ENCODE measurements at places on chromosomes 16 and 17. TPM values are rescaled to one million over a fixed set of nuclear protein-coding genes. Genes with fewer than 3 reads are reported as not detected.

GRCh38 chr17:17603178-17603894 lies 11.8 kb upstream of the PEMT start:
- DNase-seq: no peak

The SOST gene
- 0.20 TPM for total RNA-seq

DNA sequence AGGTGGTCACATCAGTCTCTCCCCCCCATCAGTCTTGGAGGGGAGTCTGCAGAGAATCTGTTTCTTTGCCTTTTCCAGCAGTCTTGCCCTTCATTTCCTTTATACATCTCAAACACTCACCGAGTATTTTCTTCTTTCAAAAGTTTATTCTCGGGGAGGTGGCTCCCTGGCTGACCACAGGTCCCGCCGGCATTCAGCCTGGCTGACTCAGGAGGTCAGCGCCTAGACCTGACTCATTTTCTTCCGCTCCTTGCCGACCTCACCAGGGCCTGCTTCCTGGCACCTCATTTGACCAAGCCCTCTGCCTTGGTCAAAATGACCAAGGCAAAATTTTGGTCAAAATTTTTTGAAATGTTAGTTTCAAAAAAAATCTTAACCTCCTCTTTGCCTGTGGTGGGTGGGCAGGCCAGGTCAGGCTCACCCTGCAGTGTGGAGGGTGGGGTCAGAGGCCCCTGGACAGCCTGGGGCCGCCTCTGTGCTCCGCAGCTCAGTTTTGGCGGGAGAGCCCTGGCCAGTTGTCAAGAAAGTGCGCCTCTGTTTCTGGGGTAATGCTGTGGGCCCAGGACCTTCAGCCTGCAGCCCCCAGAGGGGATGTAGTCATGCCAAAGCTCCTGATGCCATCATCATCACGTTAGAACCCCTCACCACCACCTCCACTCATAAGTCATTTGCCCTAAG lies 165.6 kb downstream of the SPECC1 start:
- no peak for DNase-seq

The HSD3B7 gene
- total RNA-seq: 8.5 TPM

GRCh38 chr17:75487351-75488070 lies 27.8 kb downstream of the CASKIN2 start:
- DNase-seq: no peak

DNA sequence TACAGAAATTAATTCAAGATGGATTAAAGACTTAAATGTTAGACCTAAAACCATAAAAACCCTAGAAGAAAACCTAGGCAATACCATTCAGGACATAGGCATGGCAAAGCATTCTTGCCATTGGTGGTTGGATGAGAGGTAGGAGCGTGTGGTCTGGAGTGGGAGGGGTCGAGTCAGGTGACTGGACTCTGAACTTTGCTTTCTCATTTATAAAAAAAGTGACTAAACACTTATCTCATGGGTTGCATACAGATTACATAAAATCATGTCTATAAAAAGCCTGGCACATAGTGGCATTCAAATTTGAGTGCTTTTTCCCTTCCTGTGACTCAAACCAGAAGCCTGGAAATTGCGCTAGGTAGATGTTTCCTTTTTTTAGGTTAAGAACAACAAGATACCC lies 159.7 kb upstream of the SHISA6 start:
- DNase-seq: no peak

GRCh38 chr17:81309859-81310839 lies 15.0 kb upstream of the SLC38A10 start:
- no peak for DNase-seq

DNA sequence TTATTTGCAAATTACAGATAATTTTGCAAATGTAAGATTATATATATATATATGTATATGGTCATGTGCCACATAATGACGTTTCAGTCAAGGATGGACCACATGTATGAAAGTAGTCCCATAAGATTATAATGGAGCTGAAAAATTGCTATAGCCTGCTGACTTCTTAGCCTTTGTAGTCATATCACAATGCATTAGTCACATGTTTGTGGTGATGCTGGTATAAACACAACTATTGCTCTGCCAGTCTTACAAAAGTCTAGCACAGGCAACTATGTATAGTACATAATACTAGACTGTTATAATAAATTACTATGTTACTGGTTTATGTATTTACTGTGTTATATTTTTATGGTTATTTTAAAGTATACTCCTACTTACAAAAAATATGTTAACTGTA lies 444.3 kb downstream of the KCNJ2 start:
- DNase-seq: no peak

DNA sequence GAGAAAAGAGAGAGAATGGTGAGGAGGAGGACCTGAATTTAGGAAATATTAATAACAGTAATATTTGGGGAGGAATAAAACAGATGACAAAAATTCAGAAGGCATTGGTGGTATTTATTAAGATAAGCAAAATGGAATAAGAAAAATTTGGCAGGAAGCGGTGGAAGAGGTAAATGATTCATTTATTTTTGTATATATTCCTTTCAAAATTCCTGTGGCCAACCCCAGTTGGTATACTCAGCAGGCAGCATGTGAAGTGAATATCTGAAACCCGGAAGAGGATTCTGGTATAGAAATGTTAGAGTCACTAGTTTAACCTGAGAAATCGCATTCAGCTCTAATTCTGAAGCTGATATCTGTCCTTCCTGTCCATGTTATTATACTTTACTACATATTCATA lies 792.0 kb downstream of the KCNJ2 start:
- DNase-seq: no peak

DNA sequence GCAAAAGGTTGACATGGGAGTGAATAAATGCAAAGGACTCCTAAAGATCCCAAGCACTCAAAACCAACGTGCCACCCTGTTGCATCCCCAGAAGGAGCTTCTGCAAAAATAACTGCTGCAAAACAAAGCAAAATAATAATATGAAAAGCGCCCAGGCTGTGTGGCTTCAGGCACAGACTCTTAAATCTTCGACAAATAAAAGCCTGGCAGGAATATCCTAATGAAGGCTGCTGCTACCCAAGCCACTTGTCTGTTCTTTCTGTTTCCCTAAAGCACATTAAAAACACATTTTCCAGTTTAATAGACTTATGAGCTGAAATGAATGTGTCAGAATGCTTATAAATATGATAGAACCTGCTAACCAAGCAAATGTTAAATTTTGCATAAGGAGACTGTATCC lies 154.0 kb downstream of the SLC39A11 start:
- no peak for DNase-seq

The CCDC40 gene
- total RNA-seq: 3.3 TPM

GRCh38 chr17:82929676-82930042 lies 89.8 kb upstream of the ZNF750 start:
- no peak for DNase-seq

The SOX8 gene
- 6.8 TPM for total RNA-seq

DNA sequence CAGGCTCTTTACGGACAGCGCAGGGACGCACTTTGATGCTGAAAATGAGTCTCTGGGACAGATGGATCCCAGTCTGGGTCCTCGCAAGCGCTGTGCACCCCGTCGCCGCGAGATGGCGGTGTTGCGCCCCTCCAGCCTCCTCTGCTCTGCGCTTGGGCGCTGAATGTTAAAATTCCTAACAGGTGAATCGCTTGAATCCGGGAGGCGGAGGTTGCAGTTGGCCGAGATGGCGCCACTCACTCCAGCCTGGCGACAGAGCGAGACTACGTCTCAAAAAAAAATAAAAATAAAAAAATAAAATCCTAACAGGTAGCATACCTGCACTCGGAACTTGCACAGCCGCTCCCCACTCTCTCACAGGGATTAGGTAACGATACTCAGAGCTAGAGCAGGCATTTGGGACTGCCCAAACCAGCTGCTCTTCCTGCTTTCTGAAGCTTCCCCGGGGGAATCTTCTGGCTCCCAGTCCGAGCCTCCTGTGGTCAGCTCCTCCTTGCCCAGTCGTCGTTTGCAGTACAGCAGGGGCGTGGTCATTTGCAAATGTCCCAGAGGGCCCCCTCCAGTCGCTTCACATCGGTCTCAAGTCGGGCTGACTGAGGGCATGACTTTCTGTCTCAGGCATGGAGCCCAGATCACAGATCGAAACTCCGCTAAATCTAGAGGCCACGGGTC lies 26.2 kb upstream of the OSGIN1 start:
- no peak for DNase-seq

DNA sequence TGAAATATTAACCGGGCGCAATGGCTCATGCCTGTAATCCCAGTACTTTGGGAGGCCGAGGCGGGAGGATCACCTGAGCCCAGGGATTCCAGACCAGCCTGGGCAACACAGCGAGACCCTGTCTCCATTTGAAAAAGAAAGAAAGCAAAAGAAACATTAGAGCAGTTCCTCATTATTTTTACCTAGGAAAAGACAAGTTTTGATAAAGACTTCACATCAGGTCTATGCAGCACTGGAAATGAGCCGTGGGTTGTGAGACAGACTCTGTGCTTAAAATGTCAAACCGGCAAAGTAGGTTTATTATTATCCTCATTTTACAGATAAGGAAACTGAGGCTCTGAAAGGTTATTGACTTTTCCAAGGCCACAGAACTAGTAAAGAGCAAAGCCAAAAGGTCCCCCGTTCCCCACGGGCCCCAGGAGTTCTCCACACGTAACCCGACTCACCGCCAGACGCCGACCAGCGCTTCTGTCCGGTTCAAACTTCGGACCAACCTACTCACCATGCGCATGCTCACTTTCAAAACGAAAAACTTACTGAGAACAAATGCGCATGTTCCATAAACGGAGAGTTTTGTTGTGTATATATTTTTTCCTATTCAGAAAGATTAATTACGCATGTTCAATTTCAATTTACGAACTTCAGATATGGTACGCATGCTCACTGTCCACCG lies 356 bp downstream of the TUBD1 start:
- DNase-seq: peak; percentile 50

The KRT17 gene
- total RNA-seq: 1,205 TPM

DNA sequence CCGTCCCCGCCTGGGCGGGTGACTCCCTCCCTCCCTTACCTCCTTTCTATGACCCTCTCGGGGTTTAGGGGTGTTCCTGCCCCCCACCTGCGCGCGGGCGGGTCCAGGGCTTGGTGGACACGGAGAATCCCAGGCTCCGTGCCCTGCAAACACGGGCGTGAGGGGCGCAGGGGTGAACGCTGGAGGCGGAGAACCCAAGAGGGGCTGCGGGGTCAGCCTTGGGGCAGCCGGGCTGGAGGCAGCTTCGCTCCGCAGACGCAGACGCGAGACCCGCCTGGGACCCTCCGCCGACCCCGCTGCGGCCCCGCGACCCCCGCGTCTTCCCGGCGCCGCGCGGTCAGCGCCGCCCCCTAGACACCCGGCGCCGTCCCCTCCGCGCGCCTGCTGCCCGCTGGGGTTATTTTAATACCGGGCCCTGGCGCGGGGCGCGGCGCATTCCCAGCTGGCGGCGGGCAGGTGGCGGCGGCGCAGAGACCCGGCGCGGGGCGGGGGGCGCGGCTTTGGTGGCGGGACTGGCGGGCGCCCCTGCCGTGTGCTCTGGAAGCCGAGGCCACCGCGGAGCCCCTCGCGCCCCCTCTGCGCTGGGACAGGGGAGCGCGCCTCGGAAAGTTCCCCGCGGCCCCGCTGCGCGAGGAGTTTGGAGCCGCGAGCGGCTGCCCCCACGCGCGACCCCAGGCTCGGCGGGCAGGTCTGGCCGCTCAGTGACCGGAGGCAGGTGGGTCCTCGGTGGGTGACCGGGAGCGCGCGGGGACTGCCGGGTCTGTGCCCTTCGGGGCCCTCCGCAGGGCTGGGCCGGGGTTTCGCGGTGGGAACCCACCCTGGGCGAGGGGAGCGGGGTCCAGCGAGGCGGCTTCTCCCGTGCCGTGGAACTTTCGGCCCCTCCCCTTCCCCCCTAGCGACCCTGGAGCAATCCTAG lies at the start of gene UTS2R:
TSS of gene UTS2R (plus strand) at position 433 of the 916 bp plus-strand sequence. CDS start 2,560 bp downstream, outside the sequence.
- DNase-seq: no peak

- DNase-seq: peak; percentile 48
These were observed 11.0 kb upstream of the KRT17 start for GRCh38 chr17:41635121-41636097.

The TBC1D3C gene
- not detected for total RNA-seq

GRCh38 chr17:3657874-3658783 lies 10.2 kb downstream of the TAX1BP3 start:
- no peak for DNase-seq

- DNase-seq: no peak
These were observed 155.9 kb upstream of the MYOCD start for GRCh38 chr17:12509801-12510200.

DNA sequence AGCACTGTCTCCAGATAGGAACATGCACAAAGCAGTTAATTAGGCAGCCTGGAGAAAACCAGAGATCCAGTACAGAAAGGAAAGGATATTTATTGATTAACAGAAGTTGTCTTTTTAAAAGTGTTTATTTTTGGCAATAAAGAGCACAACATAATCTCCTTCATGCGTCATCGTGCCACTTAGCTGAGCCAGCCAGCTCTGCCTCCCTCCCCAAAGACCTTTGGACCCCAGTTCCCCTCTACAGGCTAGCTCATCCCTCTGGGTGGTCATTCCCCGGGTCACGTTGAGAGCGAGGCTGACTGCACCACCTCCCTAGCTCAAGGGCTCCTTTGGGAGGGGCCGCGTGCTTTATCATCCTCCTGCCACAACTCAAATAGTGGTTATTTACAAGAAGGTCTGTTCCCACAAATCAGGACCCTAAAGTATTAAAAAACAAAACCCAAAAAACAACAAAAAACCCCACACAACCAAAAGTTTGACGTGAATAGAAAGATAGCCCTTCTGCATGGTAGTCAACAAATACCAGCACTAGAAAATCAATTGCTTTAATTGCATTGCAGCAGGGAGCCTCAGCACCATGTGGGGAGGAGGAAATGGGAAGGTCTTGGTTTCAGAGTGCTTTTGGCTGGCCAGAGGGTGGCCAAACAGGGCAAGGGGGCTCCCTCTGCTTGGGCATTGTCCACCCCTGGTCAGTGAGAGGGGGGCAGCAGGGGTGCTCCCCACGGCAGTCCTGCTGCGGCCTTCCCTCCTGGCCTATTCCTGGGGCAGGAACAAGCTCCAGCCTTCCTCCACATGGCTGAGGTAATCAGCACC lies 9.6 kb downstream of the POLR2C start:
- no peak for DNase-seq

The NRN1L gene
- not detected for total RNA-seq

DNA sequence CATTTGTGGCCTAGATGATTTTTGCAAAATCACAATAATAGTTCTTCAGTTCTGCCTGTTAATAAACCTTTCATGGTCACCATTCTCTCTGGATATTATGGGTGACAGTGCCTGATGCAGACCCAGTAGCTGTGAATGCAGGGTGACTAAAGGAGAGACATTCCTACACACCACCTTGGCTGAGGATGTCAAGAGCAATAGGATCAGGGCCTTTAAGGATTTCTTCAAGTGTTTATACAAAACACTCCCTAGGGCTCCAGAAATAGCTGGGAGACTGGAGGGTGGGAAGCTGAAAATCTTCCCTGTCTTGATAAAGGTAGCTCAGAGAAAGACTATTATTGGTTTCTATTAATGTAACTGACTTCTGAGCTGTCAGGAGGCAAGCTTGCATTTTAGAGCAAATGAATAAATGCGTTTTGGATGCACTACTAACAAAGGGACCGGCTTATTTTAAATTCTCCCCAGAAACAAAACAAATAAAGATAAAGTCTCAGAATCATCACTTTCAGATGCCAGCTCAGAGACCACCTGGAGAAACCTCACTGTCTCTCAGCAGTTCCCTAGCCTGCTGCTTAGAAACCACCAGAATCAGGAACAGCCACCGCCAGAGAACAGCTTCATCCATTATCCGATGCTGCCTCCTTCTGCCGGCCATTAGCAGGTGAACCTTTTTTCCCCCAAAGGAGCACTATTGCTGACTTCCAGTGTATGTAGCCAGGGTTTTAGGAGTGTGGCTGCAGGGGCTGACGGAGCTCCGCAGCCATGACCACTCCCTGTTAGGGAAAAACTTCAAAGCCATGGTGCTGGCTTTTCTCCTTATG lies 171.4 kb upstream of the DYNLRB2 start:
- peak; percentile 52 for DNase-seq

Measured in skin of body (tissue), 3 donors.